ENCODE measurements at places on chromosomes 3 and 15. TPM values are rescaled to one million over a fixed set of nuclear protein-coding genes. Genes with fewer than 3 reads are reported as not detected.

The CCR2 gene
- total RNA-seq = 1.7 TPM

The FOXL2 gene
- total RNA-seq = not detected

The NANOGP8 gene
- not detected for total RNA-seq

The LIPC gene
- total RNA-seq = 7.1 TPM

The PRICKLE2 gene
- total RNA-seq = 0.07 TPM

- DNase-seq = no peak
Measured at GRCh38 chr15:68333775-68334470, 56.4 kb downstream of the FEM1B start.

GRCh38 chr3:128053614-128054013 is 1.4 kb downstream of the SEC61A1 start:
- DNase-seq = no peak

DNA sequence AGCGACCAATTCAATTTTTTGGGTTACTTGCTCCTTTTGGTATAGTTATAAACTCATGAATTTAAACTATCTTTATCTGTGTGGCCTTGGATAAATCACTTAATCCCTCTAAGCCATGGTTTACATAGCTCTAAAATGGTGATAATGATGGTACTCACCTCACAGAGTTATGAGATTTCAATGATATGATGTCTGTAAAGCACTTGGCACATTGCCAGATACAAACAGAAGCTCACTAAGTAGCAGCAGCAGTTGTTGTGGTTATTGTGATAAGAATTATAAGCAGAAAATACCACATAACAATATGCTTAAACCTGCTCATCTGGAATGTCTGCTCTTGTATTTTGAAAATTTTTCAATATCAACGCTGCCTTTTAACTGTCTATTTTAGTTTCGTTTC is 185.1 kb upstream of the SNTN start:
- DNase-seq = no peak
